Stimulated activated CD8-positive, alpha-beta memory T cell treated with anti-CD3 and anti-CD28 coated beads, Interleukin-12 subunit alpha, Interleukin-12 subunit beta, amount 100 ng/mL, for 1 hour (primary cell): ENCODE measurements at places on chromosomes 4 and X.

DNA sequence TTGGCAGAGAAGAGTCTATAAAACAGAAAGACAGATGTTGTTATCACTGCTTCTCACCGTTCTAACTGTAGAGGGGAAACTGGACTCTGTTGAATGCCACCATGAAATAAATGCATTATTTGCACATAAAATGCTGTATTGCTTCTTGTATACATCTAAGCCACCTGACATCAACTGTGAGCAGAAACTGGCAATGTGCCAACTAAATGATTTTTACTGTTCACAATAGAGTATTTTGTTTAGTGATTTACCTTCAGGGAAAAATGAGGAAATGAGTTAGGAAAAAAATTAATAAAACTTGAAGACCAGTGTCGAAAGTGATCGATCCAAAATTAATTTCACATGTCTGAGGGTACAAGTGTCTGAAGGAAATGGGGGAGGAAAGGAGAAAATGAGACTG lies 65.9 kb upstream of the TNIP3 start:
- no peak for DNase-seq

- no peak for DNase-seq
Measured at GRCh38 chr4:48858130-48858529, 27.2 kb downstream of the OCIAD1 start.

- DNase-seq: no peak
Measured at GRCh38 chr4:34664051-34664450, 1580.3 kb downstream of the ARAP2 start.

GRCh38 chr4:108814326-108814725 lies 51.5 kb upstream of the ETNPPL start:
- DNase-seq: no peak

DNA sequence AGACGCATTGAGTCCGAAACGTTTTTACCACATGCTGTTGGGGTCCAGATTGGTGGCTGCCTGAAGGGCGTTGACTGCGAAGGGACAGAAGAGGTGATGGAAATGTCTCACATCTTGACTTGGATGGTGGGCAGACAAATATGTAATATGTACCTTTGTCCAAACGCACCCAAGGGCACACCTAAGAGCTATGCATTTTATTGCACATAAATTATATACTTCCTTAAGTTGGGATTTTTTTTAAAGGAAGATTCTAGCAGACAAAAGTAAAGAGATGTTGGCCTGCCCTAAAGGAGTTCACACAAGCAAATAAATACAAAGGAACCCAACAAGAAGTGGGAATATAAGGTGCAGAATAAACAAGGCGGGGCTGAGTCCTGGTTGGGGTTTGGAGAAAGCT lies 91.1 kb upstream of the TBL1X start:
- DNase-seq: no peak

DNA sequence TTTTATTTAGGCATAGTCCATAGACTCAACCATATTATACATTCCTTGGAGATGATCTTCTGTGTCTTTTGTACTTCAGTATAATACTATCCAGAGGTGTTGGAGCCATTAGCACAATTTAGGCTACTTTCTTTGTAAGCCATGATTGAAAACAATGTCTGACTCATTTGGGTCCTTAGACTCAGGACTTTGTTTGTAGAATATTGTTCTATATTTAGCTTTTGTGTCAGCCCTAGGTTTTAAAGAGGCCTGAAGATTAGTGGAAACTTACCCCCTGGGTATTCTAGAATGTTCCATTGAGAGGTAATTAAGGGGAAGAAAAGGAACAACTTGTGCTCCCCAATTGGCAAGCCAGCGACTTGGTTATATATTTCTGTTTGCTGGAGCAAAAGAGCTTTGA lies 145.2 kb upstream of the SCML1 start:
- DNase-seq: no peak
